ENCODE measurements at places on chromosomes 13 and 19. TPM values are rescaled to one million over a fixed set of nuclear protein-coding genes. Genes with fewer than 3 reads are reported as not detected.
A peak's percentile ranks its signal among the peaks of the same experiment; 100 is the strongest.

ATP4A gene
- not detected for total RNA-seq

GRCh38 chr19:4087787-4088679, 21.3 kb upstream of the ZBTB7A start:
- H3K4me3 ChIP-seq, result no peak overlapping the region
- peaks cover 12% of the 10 kb centered on the region for H3K4me1 ChIP-seq
- no peak overlapping the region for H3K27ac ChIP-seq
- no peaks in the 10 kb centered on the region for H3K27me3 ChIP-seq
- peaks cover 34% of the 10 kb centered on the region for H3K36me3 ChIP-seq

- H3K4me1 ChIP-seq, result peaks cover 6% of the 10 kb centered on the region
- H3K36me3 ChIP-seq, result no peaks in the 10 kb centered on the region
- H3K27ac ChIP-seq, result no peak overlapping the region
- H3K27me3 ChIP-seq, result peaks cover 36% of the 10 kb centered on the region
- DNase-seq, result peak; percentile 64
Measured at GRCh38 chr13:112124141-112124540, 57.2 kb downstream of the SOX1 start.

CNN1 gene
- total RNA-seq, result 72.4 TPM

GRCh38 chr13:47726394-47726793, 274.7 kb downstream of the SUCLA2 start:
- no peaks in the 10 kb centered on the region for H3K27me3 ChIP-seq
- H3K36me3 ChIP-seq, result no peaks in the 10 kb centered on the region
- DNase-seq, result no peak
- no peak overlapping the region for H3K4me3 ChIP-seq
- no peak overlapping the region for H3K27ac ChIP-seq
- H3K4me1 ChIP-seq, result no peaks in the 10 kb centered on the region

- H3K4me3 ChIP-seq, result no peak overlapping the region
- peaks cover 17% of the 10 kb centered on the region for H3K4me1 ChIP-seq
- no peak overlapping the region for H3K27ac ChIP-seq
- peaks cover 25% of the 10 kb centered on the region for H3K36me3 ChIP-seq
Measured at GRCh38 chr19:32649751-32650150, 25.2 kb downstream of the ANKRD27 start.

ZNF845 gene
- 9.6 TPM for total RNA-seq

GRCh38 chr13:40522282-40522681, 144.2 kb downstream of the FOXO1 start:
- DNase-seq, result no peak
- no peak overlapping the region for H3K4me3 ChIP-seq
- H3K4me1 ChIP-seq, result peaks cover 3% of the 10 kb centered on the region
- no peaks in the 10 kb centered on the region for H3K36me3 ChIP-seq
- no peaks in the 10 kb centered on the region for H3K27me3 ChIP-seq
- no peak overlapping the region for H3K27ac ChIP-seq

DNA sequence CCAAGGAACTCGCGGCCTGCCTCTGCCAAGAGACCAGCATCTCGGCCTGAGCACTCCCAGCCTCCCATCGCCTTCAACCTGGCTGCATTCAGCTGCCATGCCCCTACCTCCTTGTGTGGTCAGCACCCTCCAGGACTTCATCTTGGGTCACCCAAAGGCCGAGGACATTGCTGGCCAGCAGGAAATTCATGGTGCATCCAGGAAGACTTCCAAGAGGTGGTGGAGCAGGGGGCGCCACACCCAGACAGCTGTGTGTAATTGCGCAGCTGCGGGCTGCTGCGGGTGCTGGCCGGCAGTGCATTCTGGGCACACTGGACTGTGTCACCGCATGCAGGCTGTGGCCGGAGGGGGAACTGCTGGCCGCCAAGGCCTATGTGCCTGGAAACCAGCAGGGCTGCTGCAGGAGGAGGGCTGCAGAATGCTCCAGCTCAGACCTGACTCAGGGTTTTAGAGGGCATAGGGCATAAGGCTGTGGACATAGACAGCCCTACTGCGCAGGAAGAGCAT, 164.3 kb upstream of the TUBA3C start:
- H3K36me3 ChIP-seq, result no peaks in the 10 kb centered on the region
- no peak for DNase-seq
- H3K4me3 ChIP-seq, result no peak overlapping the region
- H3K27ac ChIP-seq, result no peak overlapping the region

DNA sequence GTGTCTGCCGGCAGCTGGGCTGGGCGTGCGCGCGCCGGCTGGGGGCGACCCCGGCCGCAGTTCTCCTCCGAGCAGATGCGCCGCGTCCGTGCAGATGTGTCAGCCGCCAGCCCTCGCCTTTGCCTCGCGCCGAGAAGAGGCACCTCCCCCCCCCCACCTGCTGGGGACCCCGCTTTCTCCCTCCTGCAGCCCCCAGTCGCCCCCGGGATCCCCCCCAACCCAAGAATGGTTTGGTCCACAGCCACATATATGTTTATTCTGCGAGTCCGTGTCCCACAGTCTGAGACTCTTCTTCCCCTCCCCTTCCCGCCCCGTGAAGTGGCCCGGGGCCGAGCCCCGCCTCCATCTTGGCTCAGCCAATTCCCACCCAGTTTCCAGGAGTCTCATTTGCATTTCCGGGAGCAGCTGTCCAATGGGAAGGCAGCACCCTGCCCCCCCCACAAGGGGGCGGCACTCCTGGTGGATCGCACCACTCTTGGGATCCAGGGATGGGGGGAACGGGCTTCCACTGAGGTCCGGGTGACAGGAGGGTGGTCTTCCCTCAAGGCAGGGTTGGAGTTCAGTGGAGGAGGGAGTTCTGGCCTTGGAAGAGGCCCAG, 8.6 kb downstream of the ISOC2 start:
- H3K36me3 ChIP-seq, result peaks cover 15% of the 10 kb centered on the region
- no peak overlapping the region for H3K4me3 ChIP-seq

FXYD1 gene
- total RNA-seq, result 152 TPM

DNA sequence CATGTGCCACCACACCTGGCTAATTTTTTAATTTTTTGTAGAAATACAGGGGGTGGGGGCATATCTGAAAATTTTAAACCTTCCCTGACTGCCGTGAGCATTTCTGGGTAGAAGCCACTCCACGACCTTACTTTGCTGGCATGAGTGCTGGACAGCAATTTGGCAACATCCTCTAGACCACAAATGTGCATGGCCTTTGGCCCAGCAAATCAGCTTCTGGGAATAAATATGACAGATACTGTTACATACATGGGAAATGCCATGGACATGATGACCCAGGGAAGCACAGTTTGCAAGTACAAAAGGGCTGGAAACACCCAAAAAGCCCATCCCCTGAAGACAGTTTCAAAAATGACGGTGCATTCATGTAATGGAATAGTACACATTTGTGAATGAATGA, 3.2 kb upstream of the PVR start:
- H3K27ac ChIP-seq, result no peak overlapping the region
- peaks cover 19% of the 10 kb centered on the region for H3K4me1 ChIP-seq
- H3K27me3 ChIP-seq, result peaks cover 4% of the 10 kb centered on the region
- H3K36me3 ChIP-seq, result no peaks in the 10 kb centered on the region

CLIP3 gene
- 2.9 TPM for total RNA-seq

DNA sequence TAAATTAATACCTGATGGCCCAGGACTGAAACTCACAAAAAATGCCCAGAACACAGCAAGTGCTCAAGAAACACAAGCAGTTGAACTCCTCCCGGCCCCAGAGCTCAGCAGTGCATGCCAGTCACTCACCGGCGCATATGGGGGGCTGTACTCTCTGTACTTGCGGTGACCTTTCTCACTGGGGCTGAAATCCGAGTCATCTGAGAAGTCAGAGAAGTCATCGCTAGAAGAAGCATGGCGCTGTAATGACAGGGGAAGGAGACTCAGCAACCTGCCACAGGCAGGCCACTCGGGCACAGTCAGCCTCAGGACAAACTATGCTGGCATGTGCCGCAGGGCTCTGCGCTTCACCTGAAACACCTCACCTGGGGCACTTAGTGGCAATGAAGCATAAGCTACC, 19.7 kb downstream of the ZC3H4 start:
- DNase-seq, result no peak
- H3K27me3 ChIP-seq, result no peaks in the 10 kb centered on the region
- peak overlapping the region; percentile 43 for H3K27ac ChIP-seq
- peaks cover 68% of the 10 kb centered on the region for H3K36me3 ChIP-seq
- peaks cover 49% of the 10 kb centered on the region for H3K4me1 ChIP-seq

PRRG2 gene
- 0.84 TPM for total RNA-seq

DNA sequence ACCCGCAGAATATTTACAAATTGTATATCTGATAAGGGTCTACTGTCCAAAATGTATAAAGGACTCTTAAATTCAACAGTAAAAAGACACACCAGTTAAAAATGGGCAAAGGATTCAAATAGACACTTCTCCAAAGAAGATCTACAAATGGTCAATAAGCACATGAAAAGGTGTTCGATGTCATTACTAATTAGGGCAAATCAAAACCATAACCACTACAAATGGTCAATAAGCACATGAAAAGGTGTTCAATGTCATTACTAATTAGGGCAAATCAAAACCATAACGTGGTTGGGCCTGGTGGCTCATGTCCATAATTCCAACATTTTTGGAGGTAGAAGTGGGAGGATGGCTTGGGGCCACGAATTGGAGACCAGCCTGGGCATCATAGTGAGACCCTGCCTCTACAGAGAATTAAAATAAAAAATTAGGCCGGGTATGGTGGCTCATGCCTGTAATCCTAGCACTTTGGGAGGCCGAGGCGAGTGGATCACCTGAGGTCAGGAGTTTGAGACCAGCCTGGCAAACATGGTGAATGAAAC, 40.5 kb downstream of the ACTN4 start:
- peak overlapping the region; percentile 7 for H3K27ac ChIP-seq
- no peak for DNase-seq
- peaks cover 47% of the 10 kb centered on the region for H3K4me1 ChIP-seq

DNA sequence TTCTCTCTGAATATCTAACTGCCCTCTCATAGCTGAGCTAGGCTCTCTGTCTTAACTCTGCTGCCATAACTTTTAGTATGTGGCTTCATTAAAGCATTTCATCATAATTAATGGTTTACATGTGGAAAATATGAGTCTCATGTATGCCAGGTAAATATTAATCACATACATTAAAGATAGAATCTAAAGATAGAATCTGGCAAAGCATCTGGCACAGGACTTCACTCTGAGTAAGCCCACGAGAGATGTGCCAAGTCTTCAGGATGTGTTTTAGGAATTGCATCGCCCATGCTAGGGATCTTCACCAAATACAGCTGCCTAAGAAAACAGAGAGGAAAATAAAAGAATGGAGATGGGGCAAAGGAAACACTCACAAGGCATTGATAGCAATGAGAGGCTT, 285.8 kb downstream of the DIAPH3 start:
- no peak overlapping the region for H3K4me3 ChIP-seq
- no peaks in the 10 kb centered on the region for H3K4me1 ChIP-seq
- no peaks in the 10 kb centered on the region for H3K36me3 ChIP-seq
- H3K27ac ChIP-seq, result no peak overlapping the region
- no peaks in the 10 kb centered on the region for H3K27me3 ChIP-seq
- peak; percentile 11 for DNase-seq

GRCh38 chr13:68410007-68410406, 1179.9 kb upstream of the PCDH9 start:
- no peak overlapping the region for H3K4me3 ChIP-seq
- DNase-seq, result no peak
- H3K36me3 ChIP-seq, result no peaks in the 10 kb centered on the region
- no peak overlapping the region for H3K27ac ChIP-seq
- no peaks in the 10 kb centered on the region for H3K27me3 ChIP-seq
- no peaks in the 10 kb centered on the region for H3K4me1 ChIP-seq

CEBPA gene
- total RNA-seq, result 7.4 TPM

DNA sequence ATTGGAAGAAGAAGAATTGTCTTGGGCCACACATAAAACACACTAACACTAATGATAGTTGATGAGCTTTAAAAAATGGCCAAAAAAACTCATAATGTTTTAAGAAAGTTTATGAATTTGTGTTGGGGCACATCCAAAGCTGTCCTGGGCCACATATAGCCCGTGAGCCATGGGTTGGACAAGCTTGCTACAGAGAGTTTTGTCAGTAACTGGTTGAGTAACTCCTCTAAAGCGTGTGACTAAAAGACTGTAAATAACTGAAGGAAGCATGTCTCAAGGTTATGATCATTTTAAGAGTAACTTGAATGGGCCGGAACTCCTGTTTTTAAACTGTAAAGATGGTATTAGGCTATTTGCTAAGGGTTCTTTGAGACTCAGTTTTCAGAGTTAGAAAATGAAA, 118.0 kb downstream of the KL start:
- no peaks in the 10 kb centered on the region for H3K27me3 ChIP-seq
- H3K4me1 ChIP-seq, result peaks cover 17% of the 10 kb centered on the region
- H3K4me3 ChIP-seq, result no peak overlapping the region
- H3K36me3 ChIP-seq, result peaks cover 30% of the 10 kb centered on the region
